Umbilical cord (tissue), 2 donors: ENCODE measurements at places on chromosomes 6 and 20. TPM values are rescaled to one million over a fixed set of nuclear protein-coding genes. Genes with fewer than 3 reads are reported as not detected.

DNA sequence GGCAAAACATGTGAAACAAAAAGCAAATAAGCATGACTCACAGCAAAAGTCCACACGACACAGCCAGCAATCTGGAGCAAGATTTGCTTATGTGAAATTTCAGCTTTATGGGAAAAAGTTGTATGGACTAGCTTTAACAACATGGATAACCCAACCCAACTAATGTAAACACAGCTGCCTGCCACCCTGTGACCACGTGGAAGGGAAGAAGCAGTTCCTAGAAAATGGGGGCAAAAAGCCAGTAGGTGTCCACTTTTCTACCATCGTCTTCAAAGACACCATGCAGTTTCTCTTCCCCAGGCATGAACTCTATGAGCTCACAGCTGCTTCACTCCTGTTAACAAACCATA is 425.4 kb upstream of the RNF217 start:
- DNase-seq = no peak

SLC17A2 gene
- total RNA-seq = 0.48 TPM

DNA sequence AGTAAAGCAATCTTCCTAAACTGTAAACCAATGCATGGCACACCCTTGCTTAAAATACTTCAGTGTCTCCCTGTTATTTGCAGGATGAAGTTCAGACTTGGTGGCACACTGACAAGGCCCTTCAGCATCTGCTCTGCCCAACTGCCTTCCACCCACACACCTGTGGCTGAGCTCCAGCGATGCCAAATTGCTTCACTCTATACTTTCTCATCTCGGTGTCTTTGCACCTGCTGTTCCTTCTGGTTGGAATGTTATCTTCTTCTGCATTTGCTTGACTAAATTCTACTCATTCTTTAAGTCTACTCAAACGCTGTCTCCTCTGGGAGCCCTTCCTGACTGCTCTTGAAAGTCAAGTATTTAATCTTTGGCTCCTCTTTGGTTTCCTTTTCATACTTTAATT is 100.1 kb upstream of the SUPT3H start:
- DNase-seq = no peak

- no peak for DNase-seq
Measured at GRCh38 chr6:6368684-6369052, 48.2 kb upstream of the F13A1 start.

REV3L gene
- 66.0 TPM for total RNA-seq

GRCh38 chr20:44388466-44389023 is 33.0 kb downstream of the HNF4A start:
- peak; percentile 39 for DNase-seq

DNA sequence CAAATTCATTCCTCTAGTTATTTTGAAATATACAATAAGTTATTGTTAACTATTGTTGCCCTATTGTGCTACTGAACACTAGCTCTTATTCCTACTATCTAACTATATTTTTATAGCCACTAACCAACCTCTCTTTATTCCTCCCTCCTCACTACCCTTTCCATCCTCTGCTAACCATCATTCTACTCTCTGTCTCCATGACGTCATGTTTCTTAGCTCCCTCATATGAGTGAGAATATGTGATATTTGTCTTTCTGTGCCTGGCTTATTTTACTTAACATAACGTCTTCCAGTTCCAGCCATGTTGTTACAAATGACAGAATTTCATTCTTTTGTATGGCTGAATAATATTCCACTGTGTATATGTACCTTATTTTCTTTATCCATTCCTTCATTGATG is 95.3 kb downstream of the ATXN1 start:
- no peak for DNase-seq

DNA sequence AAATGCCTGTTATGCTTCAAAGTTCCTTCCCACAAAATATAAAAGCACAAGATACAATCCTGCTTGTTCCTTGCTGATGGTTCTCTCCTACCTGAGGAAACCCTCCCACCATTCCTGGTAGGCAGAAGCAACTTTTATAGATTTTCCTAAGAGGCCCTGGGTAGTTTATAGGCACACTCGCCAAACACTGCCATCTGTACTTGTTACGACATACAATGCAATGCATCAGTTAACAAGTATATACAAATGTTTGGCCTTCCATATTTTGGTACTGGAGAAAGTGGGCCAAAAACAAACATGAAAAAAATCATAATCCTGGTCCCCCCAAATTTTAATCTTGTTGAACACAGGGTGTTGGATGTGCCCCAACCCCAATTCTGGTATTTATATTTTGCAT is 16.6 kb downstream of the MCM9 start:
- DNase-seq = no peak

- no peak for DNase-seq
Measured at GRCh38 chr6:138945354-138945753, 42.7 kb downstream of the REPS1 start.

DNA sequence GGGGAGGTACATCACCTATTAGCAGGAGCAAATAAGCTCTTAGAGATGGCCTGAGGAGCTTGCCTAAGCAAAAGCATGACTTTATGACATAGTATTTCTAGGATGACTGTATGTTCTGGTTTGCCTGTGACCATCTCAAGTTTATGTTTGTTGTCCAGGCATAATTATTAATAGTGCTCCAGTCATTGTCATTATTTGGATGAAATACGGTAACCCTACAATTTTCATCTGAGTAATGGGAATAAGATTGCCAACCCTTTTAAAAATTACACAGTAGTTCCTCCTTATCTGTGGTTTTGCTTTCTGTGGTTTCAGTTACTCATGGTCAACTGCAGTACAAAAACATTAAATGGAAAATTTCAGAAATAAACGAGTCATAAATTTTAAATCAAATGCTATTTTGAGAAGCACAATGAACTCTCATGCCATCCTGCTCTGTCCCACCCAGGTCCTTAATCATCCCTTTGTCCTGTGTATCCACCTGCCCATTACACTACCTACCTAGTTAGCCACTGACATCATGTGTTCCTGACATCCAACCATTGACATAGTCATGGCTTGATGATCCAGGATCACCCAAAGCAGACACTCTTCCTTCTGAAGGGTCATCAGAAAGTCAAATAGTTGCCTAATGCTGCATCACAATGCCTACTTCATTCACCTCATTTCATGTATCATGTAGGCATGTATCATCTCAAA is 27.0 kb upstream of the TFB1M start:
- no peak for DNase-seq

SOX18 gene
- total RNA-seq = 8.7 TPM

DNA sequence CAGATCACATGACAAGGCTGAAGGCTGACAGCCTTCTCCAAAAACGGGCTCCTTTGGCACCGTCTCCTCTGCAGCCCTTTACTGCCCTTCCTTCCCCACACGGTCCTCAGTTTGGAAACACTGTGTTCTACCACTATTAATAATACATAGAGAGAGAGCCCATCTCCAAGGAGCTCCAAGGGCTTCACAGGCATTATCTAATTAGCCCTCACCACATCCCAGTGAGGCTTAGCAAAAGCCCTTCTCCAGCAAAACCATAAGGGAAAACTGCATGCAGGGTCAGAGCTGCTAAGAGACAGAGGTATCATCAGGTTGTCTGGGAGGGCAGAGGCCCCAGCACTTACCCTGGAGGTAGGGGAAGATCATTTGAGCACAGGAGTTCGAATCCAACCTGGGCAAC is 169.3 kb upstream of the JARID2 start:
- no peak for DNase-seq

GRCh38 chr6:80744213-80744612 is 637.7 kb downstream of the BCKDHB start:
- no peak for DNase-seq

RALY gene
- total RNA-seq = 68.4 TPM

DNA sequence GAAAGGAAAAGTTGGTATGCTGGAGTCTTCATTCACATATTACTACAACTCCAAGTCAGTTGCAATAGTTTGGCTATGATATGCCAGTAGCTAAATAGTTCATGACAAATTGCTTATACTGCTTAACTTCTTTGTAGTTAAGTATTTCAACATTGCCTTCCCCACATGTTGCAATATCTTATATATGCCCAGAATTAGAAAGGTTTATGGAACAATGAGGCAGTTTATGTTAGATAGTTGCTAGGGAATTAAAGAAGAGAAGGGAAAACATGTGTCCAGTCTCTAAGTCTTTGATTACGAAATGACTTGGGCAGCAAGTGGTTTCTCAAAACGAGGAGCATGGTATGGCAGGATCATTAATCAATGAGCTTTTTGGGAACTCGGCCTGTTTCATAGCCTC is 145.8 kb downstream of the PLCB4 start:
- peak; percentile 58 for DNase-seq

DNA sequence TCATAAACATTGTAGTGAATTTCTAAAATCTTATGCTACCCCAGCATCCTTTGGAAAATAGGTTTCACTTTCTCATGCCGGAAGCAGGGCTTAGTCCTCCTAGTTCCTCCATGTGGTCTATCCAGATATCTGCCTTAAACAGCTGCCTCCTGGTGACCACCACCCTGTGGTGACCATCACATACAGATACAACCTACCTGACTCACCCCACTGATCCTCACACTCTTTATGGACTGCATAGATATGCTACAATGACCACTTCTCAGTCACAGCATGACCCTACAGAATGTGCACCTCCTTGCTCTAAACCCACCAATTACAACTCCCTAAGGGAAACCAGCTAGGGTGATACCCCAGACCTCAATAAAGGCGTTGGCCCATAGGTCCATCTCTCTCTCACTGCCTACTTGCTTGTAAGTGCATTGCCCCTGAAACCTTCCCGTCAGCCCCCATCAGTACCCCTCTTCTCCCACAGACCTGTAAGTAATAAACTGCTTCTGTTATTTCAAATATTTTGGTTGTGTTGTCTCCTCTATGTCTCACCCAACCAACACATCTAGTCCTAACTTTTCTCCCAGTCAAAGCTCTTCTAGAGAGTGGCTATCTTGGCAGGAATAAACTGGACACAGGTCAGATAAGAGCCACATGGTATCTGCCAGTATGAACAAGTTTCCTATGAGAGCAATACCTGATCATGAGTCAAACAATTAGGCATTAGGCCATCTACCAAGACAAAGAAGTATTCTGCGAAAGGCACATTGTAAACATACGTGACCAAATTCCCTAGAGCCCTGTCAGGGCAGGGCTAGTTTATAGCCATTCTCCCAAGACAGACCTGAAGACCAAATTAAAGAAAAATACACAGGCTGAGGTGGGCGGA is 39.4 kb upstream of the PLEKHG1 start:
- no peak for DNase-seq

DNA sequence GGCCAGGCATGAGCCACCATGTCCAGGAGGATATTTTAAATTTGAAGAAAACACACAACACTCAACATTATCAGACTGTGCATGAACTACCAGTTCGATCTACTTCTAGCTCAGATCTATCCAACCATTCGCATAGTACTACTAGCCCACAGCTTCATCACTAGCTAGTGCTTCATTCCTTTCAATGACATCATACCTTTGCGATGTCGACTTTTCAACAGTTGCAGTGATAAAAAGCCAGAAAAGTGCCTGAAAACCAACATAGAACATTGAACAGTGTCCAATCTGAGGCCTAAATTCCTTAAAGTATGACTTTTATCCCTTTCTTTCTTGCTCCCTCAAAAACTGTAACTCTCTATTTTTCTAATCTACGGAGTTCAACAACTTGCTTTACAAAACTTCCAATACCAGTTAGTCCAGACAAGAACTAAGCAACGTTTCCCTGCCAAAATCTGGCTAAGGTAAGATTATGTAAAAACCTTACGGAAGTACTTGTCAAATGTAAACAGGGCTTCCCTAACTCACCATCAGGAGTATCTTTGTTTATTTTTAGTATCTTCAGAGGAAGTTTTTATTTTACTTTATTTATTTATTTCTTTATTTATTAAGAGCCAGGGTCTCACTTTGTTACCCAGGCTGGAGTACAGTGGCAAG is 434.0 kb upstream of the JARID2 start:
- DNase-seq = peak; percentile 74

GRIK2 gene
- total RNA-seq = 38.5 TPM

GRCh38 chr6:29516108-29516507 is 28.4 kb upstream of the MAS1L start:
- no peak for DNase-seq

DNA sequence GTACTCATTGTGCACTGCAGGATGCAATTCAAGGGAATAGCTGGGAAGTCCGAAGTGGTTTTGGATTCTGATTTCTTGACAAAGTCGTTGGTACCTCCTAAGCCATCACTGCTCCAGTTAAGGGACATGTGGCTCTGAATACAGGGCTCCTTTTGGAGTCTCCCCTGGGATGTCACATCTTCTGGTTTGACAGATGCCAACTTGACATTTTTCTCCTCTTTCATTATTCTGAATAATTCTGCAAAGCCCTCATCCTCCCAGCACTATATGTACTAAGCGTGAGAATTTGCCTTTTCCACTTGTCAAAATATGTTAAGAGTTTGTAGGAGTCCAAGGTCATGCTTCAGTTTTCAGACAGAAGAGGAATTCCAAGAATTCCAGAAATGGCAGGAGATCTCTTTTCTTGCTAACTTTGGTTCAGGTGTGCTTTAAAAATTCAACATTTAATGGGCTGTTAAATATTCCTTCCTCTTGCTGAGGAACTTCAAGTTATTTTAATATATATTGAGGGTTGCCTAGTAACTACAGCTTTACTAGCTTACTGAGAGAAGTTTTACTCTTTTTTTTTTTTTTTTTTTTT is 38.7 kb downstream of the DOK5 start:
- no peak for DNase-seq

- DNase-seq = no peak
Measured at GRCh38 chr20:35300469-35301262, 8.4 kb upstream of the FAM83C start.

COL12A1 gene
- total RNA-seq = 1,307 TPM

DNA sequence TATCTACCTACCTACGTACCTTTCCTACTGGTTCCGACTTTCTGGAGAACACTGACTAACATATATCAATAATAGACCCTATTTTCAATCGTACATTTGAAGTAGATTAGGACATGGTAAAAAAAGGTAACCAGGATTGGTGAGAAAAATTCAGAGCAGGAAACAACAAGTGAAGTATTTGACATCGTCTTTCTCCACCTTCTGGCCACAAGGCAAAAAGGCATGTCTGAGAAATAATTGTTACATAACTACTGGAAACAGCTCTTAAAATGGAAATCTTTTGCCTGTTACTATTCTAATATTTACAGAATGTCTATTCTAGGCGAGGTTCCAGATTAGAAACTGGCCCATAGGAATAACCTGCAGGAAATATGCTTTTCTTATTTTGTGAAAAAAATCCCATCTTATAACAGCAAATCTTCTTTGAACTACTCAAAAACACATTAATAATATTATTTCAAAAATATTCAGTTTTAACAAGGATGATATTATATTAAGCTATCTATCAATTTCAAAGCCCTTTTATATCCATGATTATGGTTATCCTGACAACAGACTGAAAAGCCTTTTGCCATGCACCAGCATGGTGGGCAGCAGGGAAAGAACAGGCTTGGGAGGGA is 80.8 kb downstream of the RCAN2 start:
- peak; percentile 8 for DNase-seq

DNA sequence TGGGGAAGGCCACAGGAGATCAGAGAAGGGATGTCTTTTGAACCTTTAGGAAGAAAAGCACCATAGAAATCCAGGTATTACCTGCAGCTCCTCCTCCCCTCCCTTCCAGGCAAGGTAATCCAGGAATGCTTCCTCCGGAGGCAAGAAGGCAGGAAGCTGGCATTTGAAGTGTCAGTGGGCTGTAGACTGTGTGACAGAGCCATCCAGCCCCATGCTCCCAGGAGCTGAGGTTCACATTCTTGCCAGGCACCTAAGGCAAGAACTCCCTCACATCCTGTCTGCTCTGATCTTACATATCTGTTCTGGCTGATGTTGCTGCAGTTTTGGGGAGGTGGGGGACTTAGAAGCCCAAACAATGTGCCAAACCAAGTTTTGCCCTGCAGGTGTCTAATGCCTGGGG is 27.8 kb upstream of the SCUBE3 start:
- DNase-seq = no peak

CLPSL2 gene
- not detected for total RNA-seq

HLA-DMA gene
- total RNA-seq = 5.8 TPM

LINC00237 gene
- 4.3 TPM for total RNA-seq

GRCh38 chr20:14700639-14700960 is 363.2 kb upstream of the FLRT3 start:
- peak; percentile 56 for DNase-seq
